CD4-positive, alpha-beta T cell treated with Interleukin-17A for 4 hours (primary cell): ENCODE measurements at places on chromosomes 3 and 15.

DNA sequence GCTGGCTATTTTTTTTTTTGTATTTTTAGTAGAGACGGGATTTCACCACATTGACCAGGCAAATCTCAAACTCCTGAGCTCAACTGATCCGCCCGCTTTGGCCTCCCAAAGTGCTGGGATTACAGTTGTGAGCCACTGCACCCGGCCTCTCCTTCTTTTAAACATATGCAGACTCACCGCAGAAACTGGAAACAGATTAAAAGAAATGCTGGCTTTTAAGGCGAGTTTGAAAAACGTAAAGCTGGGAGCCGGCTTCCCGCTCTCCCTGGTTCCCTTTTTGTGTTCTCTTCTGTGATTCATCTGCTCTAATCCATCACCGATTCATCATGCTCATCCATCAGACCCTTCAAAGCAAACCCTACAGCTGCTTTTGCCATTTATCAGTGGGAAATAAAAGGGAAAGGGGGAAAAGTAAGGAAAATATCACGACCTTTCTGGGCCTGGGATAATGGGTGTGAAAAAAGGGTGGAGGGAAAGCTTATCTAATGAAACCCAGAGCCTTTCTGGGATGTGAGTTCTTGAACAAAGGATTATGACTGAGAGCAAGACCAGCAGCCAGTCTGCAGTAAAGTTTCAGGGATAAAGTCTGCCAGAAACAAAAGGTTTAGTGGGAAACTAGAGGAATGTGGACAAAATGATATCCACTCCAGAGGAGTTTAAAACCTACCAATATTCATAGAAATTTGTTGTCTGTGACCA is 92.3 kb upstream of the LRIG1 start:
- no peak for DNase-seq

DNA sequence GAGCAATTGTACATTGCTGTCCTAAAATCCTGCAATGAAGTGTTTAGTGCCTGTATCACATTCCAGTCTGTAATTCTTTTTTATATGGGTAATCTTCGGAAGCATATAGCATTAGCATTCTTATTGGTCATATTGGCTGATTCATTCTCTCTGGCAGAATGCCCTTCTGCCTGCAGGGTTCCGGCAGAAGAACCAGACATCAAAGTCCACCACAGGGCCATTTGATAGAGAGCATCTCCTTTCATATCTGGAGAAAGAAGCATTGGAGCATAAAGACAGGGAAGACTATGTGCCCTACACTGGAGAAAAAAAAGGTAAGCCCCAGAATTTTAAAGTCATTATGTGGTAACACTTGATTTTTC is 39.6 kb downstream of the TMOD3 start:
- DNase-seq = no peak

- no peak for DNase-seq
These were observed 640.7 kb downstream of the FHIT start for GRCh38 chr3:60610441-60611112.

DNA sequence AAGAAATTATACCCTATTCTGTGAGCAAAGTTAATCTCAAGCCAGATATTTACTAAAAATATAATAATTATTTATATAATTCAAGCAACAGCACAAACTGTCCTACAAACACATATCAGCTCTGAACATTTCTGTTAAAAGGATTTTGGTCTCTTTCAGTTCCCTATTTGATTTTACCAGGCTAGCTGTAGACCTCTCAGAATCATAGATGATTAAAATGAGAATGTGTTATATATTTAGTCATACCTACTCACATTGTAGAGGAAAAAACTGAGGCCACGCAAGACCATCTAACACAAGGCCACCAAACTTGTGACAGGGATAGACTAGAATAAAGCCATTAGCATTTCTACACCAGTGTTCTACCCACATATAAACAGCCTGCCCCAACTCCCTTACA is 28.5 kb downstream of the ACKR4 start:
- DNase-seq = no peak
